ENCODE measurements at places on chromosomes 7 and 10.
A peak's percentile ranks its signal among the peaks of the same experiment; 100 is the strongest.

- peaks cover 3% of the 10 kb centered on the region for H3K4me1 ChIP-seq
- H3K36me3 ChIP-seq: no peaks in the 10 kb centered on the region
- no peak for DNase-seq
- H3K27ac ChIP-seq: no peak overlapping the region
- no peak overlapping the region for H3K4me3 ChIP-seq
Observed at GRCh38 chr7:83055197-83055596, 107.5 kb downstream of the PCLO start.

DNA sequence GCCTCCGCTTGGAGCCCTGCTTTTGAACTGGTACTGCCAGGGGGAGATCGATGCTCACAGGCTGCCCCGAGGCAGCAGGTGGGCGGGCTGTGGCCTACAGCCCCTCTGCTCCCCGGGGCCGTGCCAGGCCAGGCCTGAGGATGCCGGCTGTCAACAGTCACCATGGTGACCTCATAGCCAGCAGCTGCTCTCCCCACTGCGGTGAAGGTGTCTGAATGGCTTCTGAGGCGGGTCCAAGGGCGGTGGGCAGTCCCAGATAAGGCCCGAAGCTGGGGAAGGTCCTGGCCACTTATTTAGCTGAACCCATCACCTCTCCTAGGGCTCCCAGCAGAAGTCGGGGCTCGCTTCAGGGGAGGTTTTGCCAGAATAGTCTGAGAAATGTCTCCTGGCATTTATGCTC is 179.3 kb downstream of the ARHGAP12 start:
- no peaks in the 10 kb centered on the region for H3K36me3 ChIP-seq
- DNase-seq: no peak
- peaks cover 5% of the 10 kb centered on the region for H3K4me1 ChIP-seq

GRCh38 chr7:105589356-105590077 is 8.2 kb upstream of the EFCAB10 start:
- peak overlapping the region; percentile 11 for H3K4me3 ChIP-seq
- H3K27ac ChIP-seq: peak overlapping the region; percentile 50
- H3K36me3 ChIP-seq: peaks cover 1% of the 10 kb centered on the region
- DNase-seq: peak; percentile 49
- H3K4me1 ChIP-seq: peaks cover 18% of the 10 kb centered on the region

DNA sequence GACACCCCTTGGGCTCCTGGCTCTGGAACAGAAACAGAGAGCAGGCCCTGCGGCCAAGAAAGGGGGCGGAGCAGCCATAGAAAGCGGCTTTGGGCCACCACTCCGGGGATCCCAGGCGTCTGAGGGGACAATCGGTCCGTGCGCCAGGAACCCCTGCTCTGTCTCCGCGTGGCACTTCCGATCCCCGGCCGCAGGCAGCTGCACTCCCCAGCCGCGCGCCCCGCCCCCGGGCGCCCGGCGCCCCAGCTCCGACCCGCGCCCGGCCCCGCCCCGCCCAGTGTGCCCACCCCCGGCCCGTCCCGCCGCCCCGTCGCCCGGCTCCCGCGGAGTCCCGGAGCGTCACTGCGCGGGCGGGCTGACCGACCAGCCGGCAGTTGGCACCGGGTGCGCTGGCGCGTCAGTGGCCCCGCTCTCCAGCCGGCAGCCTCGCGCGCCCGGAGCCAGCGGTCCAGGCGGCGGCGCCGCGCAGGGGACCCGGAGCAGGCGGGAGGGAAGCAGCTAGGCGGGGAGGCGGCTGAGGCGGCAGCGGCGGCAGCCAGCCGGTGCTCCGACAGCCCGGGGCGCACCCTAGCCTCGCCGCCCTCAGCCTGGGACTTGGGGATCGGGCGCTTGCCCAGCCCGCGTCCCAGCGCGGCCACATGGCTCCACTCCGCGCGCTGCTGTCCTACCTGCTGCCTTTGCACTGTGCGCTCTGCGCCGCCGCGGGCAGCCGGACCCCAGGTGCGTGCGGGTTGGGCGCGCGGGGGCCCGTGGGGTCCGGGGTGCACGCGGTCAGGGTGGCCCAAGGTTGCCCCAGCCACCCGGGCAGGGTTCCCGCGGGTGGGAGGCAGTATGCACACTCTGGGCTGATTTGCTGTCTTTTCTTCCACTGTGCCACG is at the start of gene ADAMTS14:
ADAMTS14 (plus strand) TSS at position 342 of the 878 bp plus-strand sequence; CDS start at position 639, 297 bp downstream.
- peak within 1 kb of the TSS; percentile 30 for H3K4me3 ChIP-seq
- peaks cover 20% of the 10 kb centered on the region for H3K27me3 ChIP-seq
- no peaks in the 10 kb centered on the region for H3K36me3 ChIP-seq
- no peak for DNase-seq
- peaks cover 5% of the 10 kb centered on the region for H3K4me1 ChIP-seq

- no peak overlapping the region for H3K4me3 ChIP-seq
- H3K27ac ChIP-seq: no peak overlapping the region
- no peaks in the 10 kb centered on the region for H3K36me3 ChIP-seq
- peaks cover 2% of the 10 kb centered on the region for H3K4me1 ChIP-seq
Observed at GRCh38 chr10:44478040-44478439, 93.1 kb upstream of the CXCL12 start.

DNA sequence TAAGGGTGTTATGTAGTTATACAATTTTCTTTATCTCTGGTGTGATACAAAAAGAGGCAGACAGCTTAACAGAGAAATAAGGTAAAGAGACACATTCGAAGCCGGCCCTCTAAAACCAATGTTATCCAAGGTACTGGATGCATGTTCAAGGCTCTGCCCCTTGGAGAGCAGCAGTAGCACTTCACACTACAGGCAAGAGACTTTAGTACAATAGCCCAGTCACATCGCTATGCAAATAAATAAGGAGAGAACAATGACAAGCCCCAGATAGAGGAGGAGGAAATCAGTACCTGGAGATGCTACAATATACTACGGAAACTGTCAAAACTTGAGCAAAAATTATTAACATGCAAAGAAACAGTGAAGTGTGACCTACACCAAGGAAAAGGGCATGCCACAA is 111.1 kb downstream of the ITGB1 start:
- H3K4me1 ChIP-seq: no peaks in the 10 kb centered on the region
- H3K4me3 ChIP-seq: no peak overlapping the region
- H3K27ac ChIP-seq: no peak overlapping the region
- no peaks in the 10 kb centered on the region for H3K27me3 ChIP-seq

DNA sequence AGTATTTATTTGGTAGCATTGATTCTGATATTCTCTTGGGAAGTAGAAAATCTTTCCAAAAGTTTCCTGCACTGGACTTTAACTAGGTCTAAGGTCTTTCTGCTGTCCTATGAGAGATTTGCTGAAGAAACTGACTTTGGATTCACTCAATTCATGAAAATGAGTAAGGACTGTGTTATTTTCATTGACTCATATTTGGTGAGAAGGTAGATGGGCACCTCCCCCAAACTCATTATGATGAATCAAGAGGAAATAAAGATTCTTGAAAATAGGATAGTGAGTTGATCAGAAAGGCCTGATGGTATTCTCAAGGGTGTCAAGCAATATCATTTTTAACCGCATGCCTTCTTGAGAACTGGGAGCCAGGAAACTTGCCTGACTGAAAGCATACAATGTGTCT is 110.3 kb downstream of the RNF133 start:
- H3K27ac ChIP-seq: no peak overlapping the region
- H3K4me3 ChIP-seq: no peak overlapping the region
- no peak for DNase-seq
- no peaks in the 10 kb centered on the region for H3K4me1 ChIP-seq

DNA sequence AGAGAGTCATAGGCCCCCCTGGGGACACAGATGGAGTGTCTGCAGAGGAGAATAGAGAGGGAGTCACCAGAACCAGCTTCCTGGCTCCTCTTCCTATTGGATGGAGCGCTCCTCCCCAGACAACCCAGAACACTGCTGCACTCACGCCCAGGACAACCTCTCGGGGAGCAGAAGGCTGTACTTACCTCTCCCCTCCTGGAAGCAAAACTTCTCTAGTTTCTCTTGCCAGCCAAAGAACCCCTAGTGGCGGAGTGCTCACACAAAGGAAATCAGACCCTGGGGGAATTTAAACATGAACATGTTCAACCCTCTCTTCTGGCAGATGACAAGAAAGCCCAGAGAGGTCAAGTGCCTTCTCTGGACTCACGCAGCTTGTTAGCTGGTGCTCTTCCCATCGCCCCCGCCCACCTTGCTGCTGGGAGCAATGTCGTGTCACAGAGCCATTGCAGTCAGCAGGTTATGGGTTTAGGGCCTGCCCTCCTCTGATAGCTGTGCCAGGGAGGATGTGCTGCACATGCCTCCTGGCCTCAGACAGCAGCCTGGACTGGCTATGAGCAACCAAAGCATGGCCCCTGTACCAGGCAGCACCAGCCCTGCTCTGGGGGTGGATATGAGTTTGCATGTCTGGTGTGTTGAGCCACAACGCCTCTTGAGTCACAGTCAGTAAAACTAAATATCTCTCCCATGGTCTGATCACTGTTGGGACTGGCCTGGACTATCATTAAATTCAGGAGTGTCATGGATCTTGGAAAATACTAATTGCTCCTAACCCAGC is 84.4 kb downstream of the SLIT1 start:
- no peak for DNase-seq
- no peak overlapping the region for H3K27ac ChIP-seq
- no peaks in the 10 kb centered on the region for H3K36me3 ChIP-seq
- peaks cover under 1% of the 10 kb centered on the region for H3K4me1 ChIP-seq

- H3K4me3 ChIP-seq: no peak overlapping the region
- no peaks in the 10 kb centered on the region for H3K4me1 ChIP-seq
- H3K27me3 ChIP-seq: peaks cover 6% of the 10 kb centered on the region
- peak; percentile 41 for DNase-seq
- H3K36me3 ChIP-seq: no peaks in the 10 kb centered on the region
Observed at GRCh38 chr7:4830176-4830575, 31.7 kb downstream of the PAPOLB start.

DNA sequence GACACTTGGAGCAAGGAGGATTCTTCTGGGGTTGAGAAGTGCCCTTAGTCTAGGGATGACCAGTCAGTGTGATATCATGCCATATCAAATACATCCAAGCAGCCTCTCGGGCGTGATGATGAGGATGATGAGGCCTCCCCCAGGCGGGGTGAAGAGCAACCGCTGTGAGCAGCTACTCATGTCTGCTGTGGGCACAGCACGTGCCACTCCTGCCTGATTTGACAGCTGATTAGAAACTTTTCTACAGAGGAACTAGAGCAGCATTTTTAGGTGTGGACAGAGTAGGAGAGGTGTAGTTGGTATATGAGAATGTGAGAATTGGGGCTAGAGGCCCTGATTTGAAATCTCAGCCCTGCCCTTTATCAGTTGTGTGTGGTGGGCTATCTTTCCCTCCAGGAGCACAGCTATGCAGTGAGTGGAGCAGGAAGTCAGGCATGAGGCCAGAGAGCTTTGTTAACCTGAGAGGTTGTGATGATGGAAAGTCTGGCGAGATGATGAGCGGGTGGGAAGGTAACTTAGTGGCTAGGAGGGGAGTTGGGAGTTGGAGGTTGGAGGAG is 49.6 kb upstream of the COBL start:
- no peak for DNase-seq
- no peak overlapping the region for H3K4me3 ChIP-seq
- H3K4me1 ChIP-seq: peaks cover 2% of the 10 kb centered on the region
- no peak overlapping the region for H3K27ac ChIP-seq
- H3K27me3 ChIP-seq: peaks cover 1% of the 10 kb centered on the region
- H3K36me3 ChIP-seq: no peaks in the 10 kb centered on the region

DNA sequence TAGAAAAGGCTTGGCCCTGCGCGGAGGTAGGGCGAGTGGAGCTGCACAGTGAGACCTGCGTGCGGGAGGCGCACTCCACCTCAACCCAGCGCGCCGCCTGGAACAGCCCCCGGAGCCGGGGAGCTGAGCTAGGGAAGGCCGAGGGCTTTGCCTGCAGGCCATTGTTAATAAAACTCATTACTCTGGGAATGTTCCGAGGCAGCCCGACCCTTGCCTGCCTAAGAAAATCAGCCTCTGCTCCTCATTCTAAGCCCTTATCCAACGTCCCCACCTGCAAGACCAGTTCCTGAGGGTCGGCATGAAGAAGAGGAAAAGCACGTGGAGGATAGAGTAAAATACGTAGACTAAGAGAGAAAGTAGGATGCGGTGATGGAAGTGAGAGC is 55.3 kb downstream of the C7orf25 start:
- no peak overlapping the region for H3K27ac ChIP-seq
- H3K4me1 ChIP-seq: peaks cover 7% of the 10 kb centered on the region
- DNase-seq: no peak
- H3K4me3 ChIP-seq: peak overlapping the region; percentile 46
- H3K36me3 ChIP-seq: no peaks in the 10 kb centered on the region

DNA sequence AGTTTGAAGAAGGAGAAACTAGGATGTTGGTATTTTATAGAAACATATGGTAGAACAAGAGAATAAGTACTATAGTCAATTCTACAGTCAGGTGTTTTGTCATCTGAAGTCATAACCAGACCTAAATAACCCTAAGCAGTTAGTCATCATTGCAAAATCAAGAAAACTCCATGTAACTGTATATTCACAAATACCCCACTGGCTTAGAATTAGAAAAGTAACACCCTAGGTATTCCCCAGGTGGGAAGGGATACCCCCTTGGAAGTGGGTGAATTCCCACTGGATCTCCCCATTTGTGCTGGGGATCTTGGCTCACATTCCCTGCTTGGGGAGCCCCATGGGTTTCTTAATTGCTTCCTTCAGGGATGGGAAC is 45.9 kb upstream of the ITGB8 start:
- H3K27ac ChIP-seq: no peak overlapping the region
- H3K4me3 ChIP-seq: no peak overlapping the region
- H3K4me1 ChIP-seq: peaks cover 5% of the 10 kb centered on the region
- DNase-seq: no peak
- H3K27me3 ChIP-seq: no peaks in the 10 kb centered on the region

DNA sequence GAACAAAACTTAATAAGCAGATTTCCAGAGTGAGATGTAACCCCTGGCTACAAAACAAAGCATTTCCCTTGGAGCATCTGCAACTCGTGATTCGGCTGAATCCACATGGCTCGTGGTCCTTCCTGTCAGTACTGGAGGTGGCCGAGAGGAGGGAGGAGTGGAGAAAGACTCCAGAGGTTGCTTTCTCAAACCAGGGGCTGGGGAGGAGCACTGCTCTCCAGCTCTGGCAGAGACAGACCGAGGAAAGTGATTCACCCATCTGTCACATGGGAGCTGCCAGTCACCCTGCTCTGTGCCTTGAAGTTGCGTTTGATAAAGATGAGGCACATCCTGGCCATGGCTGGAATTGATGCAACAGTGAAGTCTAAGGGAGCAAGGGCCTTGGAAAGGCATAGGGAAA is 72.7 kb downstream of the COL13A1 start:
- no peak for DNase-seq
- no peaks in the 10 kb centered on the region for H3K4me1 ChIP-seq
- H3K27me3 ChIP-seq: peaks cover 8% of the 10 kb centered on the region
- no peak overlapping the region for H3K4me3 ChIP-seq
- H3K36me3 ChIP-seq: no peaks in the 10 kb centered on the region

GRCh38 chr7:17526621-17527020 is 228.2 kb downstream of the AHR start:
- no peak overlapping the region for H3K27ac ChIP-seq
- no peaks in the 10 kb centered on the region for H3K36me3 ChIP-seq
- H3K4me3 ChIP-seq: no peak overlapping the region
- no peaks in the 10 kb centered on the region for H3K4me1 ChIP-seq
- no peaks in the 10 kb centered on the region for H3K27me3 ChIP-seq

DNA sequence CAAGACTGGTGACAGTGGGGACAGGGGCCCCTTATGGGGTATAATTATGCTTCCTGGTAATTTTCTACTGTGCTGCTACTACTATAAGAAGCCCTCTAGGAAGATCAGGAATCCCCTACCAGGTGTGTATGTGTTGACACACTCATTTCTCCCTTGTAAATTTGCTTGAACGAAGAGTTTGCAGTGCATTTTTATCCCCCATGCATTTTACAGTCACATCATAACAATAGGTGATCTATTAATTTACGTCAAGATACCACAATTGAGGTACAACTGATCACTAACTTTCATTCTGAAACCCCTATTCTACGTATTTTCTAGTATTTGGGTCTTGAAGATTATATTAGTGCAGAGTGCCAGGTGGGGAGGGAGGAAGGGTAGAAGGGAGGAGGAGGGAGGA is 252.2 kb downstream of the NSUN6 start:
- peaks cover 5% of the 10 kb centered on the region for H3K4me1 ChIP-seq
- no peak for DNase-seq
- no peak overlapping the region for H3K27ac ChIP-seq
- no peak overlapping the region for H3K4me3 ChIP-seq

Measured in memory B cell (primary cell).